Uterus (tissue), 4 donors: ENCODE measurements at places on chromosomes 7 and 10. TPM values are rescaled to one million over a fixed set of nuclear protein-coding genes. Genes with fewer than 3 reads are reported as not detected.

The IDI2 gene
- total RNA-seq, result not detected

The EPHA1 gene
- total RNA-seq, result 1.3 TPM

The GOLGA7B gene
- total RNA-seq, result 0.09 TPM

The SPOCK2 gene
- 1.8 TPM for total RNA-seq

DNA sequence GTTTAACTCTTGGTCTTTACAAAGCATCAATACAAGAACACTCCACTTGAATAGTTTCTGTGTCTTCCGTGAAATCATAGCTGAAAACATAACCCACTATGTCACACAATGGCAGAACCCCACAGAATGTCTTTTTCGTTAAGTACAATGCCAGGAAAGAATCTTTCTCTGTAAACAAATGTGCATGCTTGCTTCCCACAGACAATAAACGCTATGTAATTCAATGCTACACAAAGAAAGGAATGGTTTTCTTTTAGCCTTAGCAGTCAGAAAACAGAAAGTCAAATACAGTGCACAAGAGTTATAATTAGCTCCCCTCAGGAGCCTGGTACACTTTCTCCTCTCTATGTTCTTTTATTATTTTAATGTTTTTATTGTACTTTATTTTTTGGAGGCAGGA is 186.1 kb downstream of the SRPK2 start:
- no peak for DNase-seq

GRCh38 chr7:99840136-99840869 is 12.5 kb downstream of the CYP3A43 start:
- DNase-seq, result no peak

DNA sequence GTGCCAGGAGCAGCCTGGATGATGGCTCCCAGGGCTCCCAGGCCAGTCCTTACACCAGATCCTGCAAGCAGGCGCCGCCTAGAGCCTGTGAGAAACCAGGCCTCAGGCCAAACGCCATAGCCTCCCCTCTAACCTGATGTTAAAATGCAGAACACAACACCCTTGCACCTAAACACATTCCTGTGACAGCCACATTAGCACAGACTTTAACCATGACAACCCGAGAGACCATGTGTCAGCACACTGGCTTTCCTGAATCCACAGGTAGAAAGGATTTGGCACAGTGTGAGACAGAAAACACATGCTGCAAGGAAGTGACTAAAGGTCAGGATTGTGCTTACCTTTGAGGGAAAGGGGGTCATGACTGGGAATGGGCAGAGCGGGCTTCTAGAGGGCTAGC is 59.9 kb downstream of the SGMS1 start:
- no peak for DNase-seq

GRCh38 chr7:156027821-156028220 is 215.6 kb upstream of the SHH start:
- DNase-seq, result no peak

DNA sequence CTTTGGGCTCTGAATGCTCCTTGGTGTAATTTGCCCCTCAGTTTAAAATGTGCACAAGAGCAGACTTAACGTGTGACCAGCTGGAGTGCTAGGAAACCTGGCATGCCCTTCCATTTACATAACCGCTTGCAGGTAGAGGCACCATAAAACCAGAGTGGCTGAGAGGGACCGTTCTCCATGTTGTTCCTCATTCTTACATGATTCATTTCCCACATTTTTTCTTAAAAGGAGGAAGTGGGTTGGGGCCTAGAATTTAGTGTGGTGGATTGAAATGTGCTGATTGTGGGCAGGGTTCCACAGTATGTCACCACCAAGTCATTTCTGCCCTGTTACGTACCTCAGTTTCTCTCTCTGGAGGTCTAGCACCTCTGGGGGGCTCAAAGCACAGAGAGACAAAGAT is 375.8 kb upstream of the VSTM2A start:
- no peak for DNase-seq

DNA sequence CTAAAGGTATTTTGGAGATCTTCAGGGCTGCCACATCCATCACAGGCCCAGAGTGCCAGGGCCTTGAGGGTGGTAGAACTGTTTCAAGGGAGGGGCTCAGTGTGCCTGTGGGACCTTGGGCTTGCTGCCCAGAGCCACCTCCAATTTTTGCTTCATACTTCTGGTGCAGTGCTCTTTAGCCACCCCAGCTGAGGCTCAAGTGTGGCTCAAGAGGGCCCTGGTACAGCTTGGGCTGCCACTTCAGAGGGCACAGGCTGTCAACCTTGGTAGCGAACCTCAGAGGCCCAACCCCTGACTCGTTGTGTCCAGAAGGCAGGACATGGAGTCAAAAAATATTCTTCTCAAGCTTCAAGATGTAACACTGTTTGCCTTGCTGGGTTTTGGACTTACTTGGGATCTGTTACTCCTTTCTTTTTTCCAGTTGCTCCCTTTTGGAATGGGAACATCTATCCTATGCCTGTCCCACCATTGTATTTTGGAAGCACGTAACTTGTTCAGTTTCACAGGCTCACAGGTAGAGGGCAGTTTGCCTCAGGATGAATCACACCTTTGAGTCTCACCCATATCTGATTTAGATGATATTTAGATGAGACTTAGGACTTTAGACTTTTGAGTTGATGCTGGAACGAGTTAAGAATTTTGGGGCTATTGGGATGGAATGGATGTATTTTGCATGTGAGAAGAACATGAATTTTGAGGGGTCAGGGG is 224.8 kb downstream of the RPS24 start:
- DNase-seq, result no peak

DNA sequence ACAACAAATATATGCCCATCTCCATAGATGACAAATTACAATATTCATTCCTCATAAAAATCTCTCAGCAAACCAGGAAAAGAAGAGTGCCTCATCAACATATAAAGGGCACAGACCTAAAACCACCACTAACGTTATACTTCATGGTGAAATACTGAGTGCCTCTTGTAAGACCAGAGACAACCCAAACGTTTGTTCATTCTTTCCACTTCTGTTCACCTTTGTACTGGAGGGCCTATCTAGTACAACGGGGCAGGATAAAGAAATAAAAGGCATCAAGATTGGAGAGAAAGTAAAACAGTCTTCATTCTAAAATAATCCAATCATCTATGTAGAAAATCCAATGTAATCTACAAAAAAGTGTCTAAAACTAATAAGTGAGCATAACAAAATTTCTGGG is 79.1 kb downstream of the LARP4B start:
- no peak for DNase-seq

DNA sequence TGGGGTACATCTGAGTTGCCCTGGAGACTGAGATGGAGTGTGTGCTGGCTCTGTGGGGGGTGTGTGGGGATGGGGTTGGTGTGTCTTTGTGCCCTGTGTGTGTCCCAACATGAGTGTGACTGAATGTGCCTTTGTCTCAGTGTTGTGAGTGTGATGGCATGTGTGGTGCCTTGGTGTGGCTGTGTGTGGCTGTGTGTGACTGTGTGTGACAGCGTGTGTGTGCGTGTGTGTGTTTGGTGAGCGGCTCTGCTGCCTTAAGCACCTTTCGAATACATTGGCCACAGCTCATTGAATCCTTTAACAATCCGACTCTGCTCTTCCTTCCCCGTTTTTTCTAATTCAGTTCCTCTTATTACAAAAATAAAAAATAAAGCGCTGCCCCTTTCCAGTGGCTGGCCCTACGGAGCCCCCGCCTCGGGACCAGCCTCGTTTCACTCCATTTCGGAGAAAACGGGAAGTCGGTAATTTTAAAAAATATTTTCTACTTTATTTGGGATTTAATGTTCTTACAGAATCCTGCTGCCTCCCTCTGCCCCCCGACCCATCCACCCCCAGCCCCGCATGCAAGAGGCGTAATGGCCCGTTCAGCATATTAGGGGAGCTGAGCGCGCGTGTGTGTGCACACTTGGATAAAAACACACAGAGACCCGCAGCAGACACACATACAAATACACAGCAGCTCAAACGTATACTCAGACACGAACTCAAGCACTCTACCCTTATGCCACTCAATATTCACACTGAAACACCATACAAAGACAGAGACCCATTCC is 35.5 kb downstream of the HIF1AN start:
- DNase-seq, result no peak

DNA sequence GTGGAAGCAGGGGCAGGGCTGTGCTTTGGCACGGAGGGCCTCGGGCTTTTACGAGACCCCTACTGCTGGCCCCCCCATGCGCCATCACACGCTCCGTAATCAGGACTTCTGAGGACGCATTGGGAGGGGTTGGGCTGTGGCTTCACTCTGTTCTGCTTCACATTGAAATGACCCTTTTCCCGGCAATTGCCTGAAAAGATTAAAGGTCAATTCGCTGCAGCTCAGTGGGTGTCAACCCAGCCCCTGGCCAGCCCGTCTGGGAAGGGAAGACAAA is 41.7 kb upstream of the UBE3C start:
- no peak for DNase-seq
